GDM1 (cell line): ENCODE measurements at places on chromosomes 11 and 22.

DNA sequence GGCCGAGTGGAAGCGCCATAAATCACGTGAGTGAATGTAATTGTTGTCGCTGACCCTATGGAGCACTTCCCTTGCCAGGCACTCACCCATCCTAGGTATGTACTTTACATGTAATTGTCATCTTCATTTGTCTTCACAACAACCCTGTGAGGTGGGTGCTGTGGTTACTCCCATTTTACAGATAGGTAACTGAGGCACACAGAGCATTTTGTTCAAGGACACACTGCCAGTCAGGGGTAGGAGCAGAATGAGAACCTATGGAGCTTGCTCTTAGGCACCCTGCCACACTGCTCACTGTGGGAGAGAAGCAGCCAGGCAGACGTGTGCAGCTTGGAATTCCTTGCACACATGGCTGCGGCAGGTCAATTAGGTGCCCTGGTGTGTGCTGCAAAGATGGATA lies 785 bp upstream of the EFCAB6 start:
- DNase-seq: no peak

GRCh38 chr11:65620666-65621065 lies 5.1 kb downstream of the PCNX3 start:
- DNase-seq: no peak

DNA sequence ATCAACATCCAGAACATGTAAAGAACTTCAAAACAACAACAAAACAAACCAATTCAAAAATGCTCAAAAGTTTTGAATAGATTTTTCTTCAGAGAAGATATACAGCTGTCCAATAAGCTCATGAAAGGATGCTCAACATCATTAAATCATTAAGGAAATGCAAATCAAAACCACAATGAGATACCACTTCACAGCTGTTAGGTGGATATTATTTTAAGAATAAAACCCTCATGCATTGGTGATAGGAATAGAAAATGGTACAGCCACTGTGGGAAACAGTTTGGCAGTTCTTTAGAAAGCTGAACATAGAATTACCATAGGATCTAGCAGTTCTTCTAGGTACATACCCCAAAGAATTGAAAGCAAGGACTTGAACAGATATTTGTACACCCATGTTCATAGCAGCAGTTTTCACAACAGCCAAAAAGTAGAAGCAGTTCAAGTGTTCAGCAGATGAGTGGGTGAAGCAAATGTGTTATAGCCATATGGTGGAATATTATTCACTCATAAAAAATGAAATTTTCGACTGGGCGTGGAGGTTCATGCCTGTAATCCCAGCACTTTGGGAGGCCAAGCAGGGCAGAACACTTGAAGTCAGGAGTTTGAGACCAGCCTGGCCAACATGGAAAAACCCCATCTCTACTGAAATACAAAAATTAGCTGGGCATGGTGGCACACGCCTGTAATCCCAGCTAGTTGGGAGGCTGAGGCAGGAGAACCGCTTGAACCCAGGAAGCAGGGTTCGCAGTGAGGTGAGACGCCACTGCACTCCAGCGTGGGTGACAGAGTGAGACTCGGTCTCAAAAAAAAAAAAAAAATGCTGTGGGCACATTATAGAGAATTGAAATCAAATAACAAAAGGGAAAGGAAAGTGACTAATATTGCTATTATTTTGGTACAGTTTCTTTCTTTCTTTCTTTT lies 42.9 kb downstream of the CBL start:
- no peak for DNase-seq

DNA sequence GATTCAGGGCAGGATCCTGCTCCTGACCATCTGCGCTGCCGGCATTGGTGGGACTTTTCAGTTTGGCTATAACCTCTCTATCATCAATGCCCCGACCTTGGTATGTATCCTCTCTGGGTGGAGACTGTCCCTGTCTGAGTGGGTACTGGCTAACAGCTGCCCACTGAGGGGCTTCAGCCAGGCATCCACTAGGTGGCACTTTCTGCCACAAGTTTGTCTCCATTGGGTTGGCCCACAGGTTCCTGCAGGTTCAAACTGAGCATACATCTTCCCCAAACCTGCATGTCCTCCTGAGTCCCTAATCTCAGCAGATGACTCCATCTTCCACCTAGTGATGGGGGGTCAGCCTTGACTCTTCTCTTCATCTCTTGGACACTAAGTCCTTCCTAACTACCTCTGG lies 4.4 kb downstream of the SLC2A11 start:
- peak; percentile 26 for DNase-seq

DNA sequence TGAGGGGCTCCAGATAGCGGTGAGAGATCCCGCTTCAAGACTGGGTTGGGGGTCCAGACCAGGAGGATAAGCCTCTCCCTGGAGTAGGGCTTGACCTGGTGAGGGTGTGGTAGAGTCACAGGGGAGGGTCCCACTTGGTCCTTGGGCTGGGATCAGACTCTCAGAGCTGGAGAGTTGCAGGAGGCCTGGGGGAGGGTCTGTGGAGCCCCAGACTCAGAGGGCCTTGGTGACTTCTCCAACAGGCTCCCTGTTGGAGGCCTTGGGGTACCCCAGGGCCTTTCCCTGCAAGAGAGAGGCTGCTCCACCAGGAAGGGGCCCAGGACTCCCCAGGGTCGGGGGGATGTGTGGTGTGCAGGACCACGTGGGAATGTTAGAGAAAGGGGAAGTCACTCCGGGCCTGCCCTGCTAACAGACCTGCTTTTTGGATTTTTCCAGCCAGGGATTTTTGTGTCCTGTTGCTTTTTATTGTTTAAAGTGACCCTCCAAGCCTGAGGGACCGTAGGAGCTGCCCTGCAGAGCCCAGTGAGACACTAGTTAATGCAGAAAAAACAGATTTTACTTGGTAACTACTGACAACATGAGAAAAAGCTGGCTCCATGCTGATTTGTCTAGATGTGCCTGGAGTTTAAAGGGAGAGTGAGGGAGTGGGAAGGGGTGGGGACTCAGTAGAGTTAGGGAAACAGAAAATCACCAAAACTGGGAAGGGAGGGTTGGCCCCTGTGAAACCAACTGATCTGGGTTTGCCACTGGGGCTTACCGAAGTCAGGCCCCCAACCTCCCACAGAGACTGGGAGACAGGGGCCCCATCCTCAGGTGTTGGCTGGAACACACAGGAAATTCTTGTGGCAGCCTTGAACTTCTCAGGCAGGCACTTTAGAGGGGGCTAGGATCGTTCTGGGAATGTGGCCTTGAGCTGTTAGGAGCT lies 801 bp upstream of the TXNRD2 start:
- peak; percentile 47 for DNase-seq

- no peak for DNase-seq
Measured at GRCh38 chr22:37425800-37426705, 1.2 kb downstream of the ELFN2 start.

GRCh38 chr22:23282089-23282501 lies 101.8 kb downstream of the BCR start:
- no peak for DNase-seq

DNA sequence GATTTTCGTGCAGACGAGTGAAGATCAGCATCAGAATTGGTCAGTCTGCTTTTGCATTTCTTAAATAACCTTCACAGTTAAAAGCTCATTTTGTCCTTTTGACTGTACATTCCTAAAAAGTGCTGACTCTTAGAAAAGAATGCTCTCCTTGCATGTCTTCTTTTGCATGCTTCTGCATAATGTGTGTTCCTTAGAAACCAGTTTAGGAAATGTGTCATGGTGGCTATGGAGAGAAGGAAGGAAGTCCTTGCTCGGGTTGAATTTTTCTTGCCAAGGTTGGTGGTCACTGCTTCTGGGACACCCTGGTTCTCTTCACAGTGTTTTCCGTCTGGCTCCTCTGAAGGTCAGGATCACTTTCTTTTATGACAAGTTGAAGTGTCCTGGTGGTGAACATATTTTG lies 6.8 kb downstream of the AP2A2 start:
- DNase-seq: no peak

DNA sequence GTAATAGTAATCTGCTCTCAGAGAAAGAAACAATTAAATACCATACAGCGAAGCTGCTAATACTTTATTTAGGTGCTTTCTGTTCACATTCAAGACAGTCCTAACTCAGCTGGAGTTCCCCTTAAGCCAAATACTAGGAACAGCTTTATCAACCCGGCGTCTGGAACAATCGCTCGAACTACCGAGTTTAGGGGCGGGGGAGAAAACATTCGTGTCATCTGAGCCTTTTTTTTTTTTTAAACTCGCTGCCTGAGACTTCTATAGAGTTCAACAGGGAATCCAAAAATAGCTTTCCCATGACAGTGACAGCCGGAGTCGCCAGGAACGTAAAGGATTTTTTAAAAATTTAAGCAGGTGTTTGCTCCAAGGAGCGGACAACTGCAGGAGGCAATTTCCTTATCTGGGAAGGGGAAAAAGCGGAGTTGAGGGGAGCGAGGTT lies 852 bp downstream of the TRAF6 start:
- DNase-seq: no peak

GRCh38 chr11:132284048-132284447 lies 913.6 kb downstream of the NTM start:
- no peak for DNase-seq

- no peak for DNase-seq
Measured at GRCh38 chr11:8168485-8169257, at the start of gene RIC3. Gene RIC3 (minus strand): TSS chr11:8169025. CDS start chr11:8168989, 36 bp downstream.

DNA sequence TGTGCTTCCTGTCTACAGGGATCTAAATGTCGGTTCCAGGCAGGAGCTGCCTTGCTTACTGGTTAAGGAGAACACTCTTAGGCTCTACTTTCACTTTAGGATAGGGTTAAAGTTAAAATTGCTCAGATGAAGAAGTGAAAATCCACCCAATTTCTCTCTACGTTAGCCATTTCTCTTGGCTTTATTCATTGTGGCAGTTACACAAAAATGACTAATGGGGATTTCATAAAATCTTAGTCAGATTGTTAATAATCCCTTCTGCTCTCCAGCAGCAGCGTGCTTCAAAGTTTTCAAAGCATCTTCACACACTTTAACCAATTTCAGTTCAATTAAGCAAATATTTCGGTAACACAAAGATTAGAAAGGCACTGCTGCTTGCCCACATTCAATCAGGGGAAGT lies 58.4 kb upstream of the RCN1 start:
- DNase-seq: no peak

- no peak for DNase-seq
Measured at GRCh38 chr11:27857014-27857413, 156.8 kb upstream of the BDNF start.

GRCh38 chr11:33257160-33257896 lies at the start of gene HIPK3:
Gene HIPK3 (plus strand): TSS chr11:33257381.
- DNase-seq: peak; percentile 89

GRCh38 chr11:20238712-20239111 lies 78.4 kb upstream of the DBX1 start:
- no peak for DNase-seq

- DNase-seq: no peak
Measured at GRCh38 chr11:107660066-107660465, 51.8 kb downstream of the SLN start.

DNA sequence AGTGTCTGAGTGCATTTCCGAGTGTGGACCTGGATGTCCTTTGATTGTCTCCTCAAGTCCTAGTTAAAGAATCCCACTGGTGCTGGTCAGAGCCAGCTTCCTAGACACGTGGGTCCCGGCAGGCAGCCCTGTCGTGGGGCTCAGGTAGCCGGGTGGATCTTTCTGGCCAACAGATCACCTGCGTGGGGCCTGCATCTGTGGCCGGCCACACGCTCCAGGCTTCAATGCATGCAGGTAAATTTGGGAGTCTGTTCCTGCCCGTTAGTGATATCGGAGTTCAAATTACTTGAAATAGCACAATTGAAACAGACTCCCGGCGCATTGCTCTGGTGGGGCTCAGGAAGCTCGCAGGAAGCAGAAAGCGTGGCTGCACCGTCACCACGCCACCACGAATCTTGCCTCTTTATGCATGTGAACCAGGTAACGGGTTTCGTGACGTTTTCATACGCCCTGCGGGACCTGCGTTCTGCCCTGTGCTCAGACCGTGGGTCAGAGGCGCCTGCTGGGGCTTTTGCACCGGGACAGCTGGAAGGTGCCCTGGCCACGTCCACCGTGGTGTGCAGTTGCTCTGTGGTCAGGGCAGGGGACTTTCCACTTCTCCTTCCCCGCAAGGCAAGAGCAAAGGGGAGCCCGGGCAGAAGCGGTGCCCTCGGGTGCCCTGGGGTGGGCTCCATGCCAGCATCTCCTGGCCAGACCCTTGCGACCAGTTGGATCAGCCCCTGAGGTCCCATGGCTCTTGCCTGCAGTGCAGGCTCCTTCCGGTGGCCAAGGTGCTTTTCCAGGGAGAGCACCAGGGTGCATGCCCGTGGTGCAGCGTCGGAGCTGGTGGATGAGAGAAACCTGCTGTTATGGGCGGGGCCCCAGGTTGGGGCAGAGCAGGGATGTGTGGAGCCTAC lies 803.5 kb downstream of the BRD1 start:
- no peak for DNase-seq

GRCh38 chr22:29530716-29531115 lies 22.8 kb downstream of the THOC5 start:
- no peak for DNase-seq

- no peak for DNase-seq
Measured at GRCh38 chr11:9263840-9264315, 1.3 kb downstream of the DENND5A start.

DNA sequence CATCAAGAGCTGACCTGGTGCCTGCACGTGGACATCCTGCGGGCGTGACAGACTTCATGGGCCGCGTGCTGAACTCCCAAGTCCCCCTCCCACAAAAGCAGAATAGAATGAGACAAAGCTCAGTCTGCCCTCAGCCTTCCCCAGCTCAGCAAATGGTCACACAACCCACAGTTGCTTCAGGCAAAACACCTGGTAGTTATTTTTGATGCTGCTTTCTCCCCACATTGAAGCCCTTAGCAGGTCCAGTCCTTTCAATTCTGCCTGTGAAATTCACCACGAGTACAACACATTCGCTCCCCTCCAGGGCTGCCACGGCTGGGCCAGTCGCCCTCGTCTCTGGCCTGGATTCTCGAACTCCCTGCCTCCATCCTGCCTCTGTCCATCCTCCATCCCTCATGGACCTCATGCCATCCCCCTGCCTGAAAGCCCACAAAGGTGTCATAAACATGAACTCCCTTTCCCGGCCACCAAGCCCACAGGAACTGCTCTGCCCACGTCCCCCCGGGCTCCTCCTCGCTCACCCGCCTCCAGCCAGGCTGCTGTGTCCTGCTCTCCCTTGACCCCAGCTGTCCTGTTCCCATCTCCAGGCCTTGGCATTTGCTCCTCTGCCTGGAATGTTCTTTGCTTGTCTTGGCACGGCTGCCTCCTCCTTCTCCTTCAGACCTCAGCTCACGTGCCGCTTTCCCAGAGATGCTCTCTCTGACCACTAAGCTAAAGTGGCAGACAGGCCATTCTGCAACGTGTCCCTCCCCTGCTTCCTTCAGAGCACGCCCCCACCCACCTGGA lies 42.1 kb downstream of the SCUBE1 start:
- DNase-seq: no peak

DNA sequence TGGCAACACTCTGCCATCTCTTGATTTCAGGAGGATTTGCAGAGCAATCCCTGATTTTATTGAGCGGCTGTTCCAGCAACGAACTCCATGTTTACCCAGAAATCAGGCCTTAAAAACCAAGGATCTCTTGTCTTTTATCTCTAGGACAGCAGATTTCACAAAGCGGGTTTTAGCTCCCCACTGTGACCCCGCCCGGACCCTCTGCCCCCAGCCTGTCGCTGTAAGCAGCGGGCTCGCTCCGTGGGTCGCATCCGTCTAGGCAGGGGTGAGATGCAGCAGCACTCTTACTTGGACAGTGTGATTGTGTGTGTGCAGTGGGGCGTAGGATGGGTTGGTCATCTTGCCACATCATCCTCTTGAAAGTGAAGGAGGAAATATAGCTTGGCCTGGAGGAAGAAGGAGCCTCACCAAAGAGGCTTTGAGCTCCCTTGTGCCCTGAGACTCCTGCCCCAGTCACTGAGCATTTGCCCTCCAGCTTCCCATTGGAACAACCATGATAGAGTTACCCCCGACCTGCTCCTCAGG lies 189.2 kb upstream of the TBCEL start:
- DNase-seq: no peak
